ENCODE measurements at places on chromosomes 12 and 14.

- no peak for DNase-seq
Observed at GRCh38 chr14:68741839-68742470, 50.9 kb downstream of the ZFP36L1 start.

DNA sequence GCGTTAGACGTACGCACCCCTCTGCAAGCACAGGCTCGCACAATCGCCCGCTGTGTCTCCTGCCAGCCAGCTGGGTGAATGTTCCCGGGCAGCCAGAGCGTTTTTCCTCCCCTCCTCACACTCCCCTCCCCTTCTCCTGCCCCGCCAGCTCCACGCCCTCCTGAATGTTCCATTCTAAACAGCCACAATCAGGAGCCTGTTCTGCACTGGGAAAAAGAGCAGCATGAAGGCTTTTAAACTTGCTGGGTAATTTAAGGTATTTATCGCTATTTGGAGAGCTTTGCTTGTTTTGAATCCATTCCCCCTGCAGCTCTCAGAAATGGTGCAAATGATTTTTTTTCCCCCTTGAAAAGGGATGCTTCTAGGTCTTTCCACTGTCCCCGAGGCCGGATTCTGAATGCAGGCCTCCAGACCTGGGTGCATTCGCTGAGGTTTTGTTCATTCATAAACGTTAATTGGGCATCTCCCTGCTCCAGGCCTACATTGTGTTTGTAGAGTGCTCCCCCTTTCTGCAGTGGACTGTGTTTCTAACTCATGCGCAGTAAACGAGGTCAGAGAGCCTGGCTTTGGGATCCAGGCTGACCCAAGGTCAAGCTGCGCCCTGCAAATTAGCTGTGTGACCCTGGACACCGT, 212.5 kb downstream of the CHST11 start:
- no peak for DNase-seq

GRCh38 chr14:65560340-65561027, 148.0 kb downstream of the FUT8 start:
- no peak for DNase-seq

GRCh38 chr12:132505852-132506219, 15.9 kb downstream of the FBRSL1 start:
- DNase-seq: no peak

DNA sequence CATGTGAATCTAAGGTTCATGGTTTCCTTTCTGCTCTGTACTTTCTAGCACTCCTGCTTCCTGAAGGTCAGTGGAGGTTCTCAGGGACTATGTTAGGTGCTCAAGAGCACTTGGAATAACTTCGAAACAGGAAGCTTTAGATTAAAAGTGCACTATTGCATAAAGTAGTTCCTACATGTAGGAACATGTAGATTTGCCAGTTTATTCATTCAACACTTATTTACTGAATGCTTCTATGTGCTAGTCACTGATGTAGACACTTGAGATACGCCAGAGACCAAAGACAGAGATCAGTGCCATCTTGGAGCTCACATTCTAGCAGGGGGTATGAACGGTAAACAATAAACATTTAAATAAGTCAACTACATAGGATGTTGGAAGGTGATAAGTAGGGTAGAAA, 87.7 kb downstream of the DHRS2 start:
- DNase-seq: no peak

- DNase-seq: no peak
Observed at GRCh38 chr12:57500213-57500612, 12.3 kb downstream of the MARS1 start.

GRCh38 chr12:50309950-50310349, 26.6 kb upstream of the LIMA1 start:
- no peak for DNase-seq

- DNase-seq: no peak
Observed at GRCh38 chr12:64745259-64745807, 13.9 kb downstream of the GNS start.

DNA sequence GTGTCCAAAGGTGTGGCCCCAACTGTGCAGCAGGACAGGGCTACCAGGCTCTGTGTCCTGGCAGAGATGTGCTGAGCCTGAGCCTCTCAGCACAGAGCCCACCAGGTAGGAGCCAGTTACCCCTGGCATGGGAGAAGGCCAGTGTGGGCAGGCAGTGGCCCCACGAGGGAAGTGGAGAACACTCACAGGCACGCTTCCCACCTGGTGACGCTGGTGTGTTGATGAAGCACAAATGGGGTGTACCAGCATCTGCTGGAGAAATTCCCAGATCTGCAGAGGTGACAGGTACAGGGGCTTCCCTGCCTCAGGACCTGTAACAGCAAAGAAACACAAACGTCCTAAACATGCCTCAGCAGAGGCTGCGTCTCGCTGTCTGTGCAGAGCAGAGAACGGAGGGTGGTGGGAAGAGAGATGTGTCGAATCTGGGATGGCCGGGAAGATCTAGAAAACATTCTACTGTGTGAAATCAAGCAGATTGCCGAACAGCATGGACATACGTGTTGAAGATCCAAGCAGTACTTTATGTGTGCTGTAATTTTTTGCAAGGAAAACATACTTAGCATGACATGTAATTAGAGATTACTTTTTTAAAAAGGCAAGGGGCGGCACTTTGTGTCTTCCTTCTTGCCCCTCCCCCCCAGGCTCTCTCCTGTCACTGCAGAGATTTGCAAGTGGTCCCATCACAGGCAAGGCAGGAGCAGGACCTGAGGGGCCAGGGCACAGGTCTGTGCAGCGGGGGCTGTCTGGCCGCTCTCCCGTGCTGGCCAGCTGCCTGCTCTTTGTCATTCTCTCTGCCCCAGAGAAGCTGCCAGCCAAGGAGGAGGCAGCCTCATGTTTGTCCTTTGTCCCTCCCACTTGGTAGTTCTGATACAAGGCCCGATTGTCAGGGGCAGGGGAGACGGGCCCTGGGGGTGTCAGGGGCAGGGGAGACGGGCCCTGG, 17.3 kb downstream of the HIP1R start:
- no peak for DNase-seq

- DNase-seq: no peak
Observed at GRCh38 chr14:102058961-102059360, 27.9 kb downstream of the HSP90AA1 start.

DNA sequence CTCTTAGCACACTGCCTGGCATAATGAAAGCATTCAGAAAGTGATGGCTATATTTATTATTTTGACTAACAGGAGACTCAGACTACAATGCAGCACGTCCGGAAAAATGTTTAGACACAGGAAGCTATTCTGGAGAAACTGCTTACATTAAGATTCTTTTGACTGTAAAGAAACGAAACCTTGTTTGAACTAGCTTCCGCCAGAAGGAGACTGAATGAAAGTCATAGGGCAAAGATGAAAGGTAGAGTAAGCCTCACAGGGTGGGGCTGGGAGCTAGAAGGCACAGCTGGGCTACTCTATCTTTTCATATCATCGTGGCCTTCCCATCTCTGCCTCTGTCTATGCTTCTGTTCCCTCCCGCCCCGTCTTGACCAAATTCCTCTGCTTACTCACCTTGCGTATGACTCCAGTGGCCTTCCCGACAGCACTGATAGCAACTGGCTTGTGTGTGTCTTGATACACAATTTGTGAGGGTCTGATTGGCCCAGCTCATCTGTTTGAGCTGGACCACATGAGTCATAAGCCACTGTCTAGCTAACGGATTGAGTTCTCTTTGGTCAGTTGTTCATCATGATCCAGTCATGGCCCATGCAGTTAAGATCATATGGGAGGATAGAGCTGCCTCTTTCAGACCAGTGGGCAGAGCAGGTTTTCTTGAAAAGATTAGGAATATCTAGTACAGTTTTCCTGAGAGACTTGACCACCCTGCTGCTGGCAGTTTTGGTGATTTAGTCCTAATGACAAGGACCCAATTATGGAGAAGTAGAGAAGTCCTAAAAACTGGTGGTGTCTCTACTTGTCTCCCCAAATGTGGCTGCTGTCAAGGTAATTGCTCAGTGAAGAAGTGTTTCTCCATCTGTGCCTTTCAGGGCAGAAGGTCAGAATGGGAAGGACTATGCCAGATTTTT, 151.5 kb upstream of the SLC38A2 start:
- no peak for DNase-seq

DNA sequence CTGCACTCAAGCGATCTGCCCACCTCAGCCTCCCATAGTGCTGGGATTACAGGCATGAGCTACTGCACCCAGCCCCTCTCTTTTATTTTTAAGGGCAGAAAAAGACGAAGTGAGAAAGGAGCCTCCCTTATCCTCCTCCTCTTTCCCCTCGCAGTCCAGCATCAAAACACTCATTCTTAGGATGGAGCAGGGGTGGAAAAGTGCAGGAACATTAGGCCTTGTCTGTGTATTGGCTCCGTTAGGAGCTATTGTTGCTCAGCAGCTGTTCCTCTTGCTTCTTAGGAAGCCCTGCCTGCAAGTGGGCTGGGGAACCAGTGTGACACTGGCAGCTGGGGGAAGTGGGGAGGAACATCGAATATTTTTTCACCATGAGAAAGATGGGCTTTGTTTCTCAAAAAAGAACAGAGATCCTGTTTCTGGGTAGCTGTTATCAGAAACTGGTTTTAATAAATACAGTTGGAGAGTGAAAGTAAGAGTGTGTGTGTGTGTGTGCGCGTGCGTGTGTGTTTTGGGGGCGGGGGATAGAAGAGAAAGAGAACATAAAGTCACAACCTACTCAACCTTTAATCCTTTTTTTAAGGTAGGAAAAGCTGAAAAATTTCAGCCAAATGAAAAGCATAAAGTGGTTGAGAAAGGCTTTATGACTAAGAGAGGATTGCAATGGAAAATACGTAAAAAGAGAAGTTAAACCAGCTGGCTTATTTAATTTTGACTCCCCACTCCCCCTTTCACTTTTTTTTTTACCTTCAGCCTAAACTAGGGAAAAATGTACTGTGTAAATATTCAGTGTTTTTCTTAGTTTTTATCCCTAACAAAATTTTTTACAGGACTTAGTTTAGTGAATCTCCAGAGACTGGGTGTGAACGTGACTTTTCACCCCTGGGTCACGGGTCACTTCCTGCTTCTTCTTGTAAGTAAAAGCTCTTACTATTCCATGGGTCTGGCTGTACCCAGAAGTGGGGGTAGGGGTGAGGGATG, 197.2 kb upstream of the PLEKHG7 start:
- no peak for DNase-seq

GRCh38 chr12:3973973-3974644, 100.9 kb upstream of the PARP11 start:
- DNase-seq: no peak

- peak; percentile 98 for DNase-seq
Observed at GRCh38 chr12:65822732-65823512, 1.4 kb upstream of the HMGA2 start.

All from GOT3 (cell line).